ENCODE measurements at places on chromosomes 16 and 17.
A peak's percentile ranks its signal among the peaks of the same experiment; 100 is the strongest.

DNA sequence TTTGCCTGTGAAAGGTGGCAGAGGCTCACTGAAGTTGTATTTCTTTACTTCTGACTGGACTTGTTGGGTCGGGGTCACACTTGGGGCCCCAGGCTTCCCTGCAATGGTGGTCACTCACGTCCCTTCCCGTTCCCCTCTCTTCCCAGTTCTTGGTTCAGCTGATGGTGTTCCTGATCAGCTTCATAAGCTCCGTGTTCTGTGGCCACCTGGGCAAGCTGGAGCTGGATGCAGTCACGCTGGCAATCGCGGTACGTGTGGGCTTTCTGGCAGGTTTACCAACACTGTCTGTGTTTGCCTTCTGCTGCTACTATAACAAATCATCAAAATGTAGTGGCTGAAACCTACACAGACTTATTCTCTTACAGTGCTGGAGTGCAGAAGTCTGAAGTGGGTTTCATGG, 8.6 kb downstream of the SLC47A1 start:
- DNase-seq = no peak

DNA sequence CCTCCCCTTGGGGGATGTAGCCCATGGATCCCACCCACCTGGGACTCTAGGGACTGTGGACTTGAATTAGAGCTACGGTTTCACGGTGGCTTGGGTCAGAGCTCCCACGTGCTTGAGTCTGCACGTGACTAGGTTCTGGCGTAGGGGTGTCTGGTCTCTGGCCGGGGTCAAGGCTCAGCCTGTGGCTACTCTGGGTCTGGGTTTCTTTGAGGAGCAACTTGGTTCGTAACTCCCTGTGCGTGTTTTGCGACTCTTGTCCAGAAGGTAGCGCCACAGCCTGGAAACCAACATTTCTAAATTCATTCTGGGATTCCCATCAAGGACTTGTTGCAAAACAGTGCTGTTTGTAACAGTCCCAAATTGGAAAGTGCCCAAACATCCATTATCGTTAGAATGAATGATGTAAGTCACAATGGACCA, 470 bp upstream of the GGT6 start:
- DNase-seq = no peak

GRCh38 chr17:3639981-3640596, 3.5 kb downstream of the CTNS start:
- DNase-seq = no peak

DNA sequence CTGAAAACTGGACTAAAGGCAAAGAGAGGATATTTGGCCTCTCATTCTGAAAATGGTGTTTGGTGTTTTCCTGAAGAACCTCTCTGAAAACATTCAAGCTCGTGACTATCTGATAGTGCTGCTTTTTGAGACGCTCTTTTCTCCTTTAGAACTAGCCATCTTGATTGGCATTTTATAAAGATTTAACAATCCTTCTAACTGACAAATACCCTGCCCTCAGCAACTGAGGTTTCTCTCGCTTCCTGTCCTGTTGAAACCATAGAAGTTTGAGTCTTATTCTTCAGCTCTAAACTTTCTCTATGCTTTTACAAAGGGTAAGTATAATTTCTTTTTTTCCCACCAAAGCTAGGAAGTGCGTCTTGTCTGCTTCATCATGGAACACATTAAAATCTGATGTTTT, 13.3 kb downstream of the CNEP1R1 start:
- no peak for DNase-seq

DNA sequence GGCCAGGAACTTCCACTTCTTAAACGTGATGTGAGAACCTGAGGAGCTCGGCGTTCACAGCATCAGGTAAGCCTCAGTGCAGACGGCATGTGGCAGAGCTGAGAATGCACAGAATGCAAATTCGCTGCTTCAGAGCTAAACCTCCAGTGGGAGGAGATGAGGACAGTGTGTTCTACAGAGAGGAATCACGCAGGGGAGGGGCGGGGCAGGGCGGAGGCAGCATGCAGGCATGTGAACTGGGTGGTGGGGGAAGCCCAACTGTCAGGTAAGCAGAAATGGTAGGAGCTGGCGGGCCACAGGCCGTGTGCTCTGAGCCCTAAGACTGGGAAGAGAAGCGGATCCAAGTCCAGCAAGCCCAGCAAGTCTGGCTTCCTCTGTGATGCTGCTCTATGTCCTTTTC, 94.7 kb downstream of the ZNF778 start:
- DNase-seq = no peak

GRCh38 chr16:21164521-21165168, 6.2 kb downstream of the LDAF1 start:
- no peak for DNase-seq

DNA sequence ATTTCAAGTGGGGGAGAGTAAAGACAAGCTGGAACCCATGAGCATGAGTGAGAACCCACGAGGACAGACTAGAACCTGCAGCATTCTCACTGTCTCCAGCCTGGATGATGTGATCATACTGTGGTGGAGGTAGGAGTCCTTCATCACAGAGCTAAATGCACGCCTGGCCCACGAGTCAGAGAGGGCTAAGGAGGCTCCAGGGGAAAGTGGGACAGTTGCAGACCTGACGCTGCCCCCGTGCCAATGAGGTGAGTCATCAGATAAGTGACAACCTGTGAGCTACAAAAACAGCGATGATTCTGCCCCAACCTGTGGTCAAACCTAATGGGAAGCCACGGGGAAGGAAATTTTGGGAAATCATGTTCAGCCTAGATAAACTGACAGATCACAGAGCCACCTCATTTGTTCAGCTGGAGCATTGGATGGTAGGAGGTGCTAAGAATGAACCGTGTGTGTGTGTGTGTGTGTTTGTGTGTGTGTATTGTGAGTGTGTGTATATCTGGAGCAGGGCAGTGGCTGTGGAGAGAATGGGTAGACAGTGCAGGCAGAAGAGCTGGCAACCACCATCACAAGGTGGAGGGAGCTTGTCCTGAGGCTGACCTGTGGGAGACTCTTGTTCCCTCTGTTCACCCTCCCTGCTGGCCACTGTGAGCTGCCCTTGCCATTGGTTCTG, 131.8 kb downstream of the UTP18 start:
- no peak for DNase-seq

- DNase-seq = no peak
These were observed 92.4 kb downstream of the CBLN1 start for GRCh38 chr16:49189286-49189685.

- DNase-seq = peak; percentile 41
These were observed 1.2 kb downstream of the TRIM65 start for GRCh38 chr17:75895370-75896155.

DNA sequence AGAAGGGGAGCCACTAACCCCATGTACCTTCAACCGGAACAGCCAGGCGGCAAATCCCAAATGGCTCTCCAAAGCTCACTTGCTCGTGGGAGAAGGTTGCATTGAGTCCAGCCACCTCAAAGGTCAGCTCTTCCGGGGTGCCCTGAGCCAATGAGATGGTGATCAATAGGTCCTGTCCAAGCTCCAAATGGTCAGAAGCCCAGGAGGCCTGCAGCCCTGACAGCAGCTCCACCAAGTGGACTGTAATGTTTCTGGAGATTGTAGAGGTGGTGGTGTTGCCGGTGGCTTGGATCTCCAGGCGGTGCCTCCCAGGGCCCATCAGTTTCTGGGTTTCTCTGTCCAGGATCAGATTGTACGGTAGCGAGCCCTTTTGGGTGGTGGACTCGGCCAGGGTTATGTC, 39.9 kb upstream of the BCO1 start:
- DNase-seq = no peak

GRCh38 chr17:81165246-81166032, at the start of gene PVALEF:
TSS of gene PVALEF (plus strand) at chr17:81165507. CDS start at chr17:81181227, 15,720 bp downstream.
- DNase-seq = peak; percentile 80

DNA sequence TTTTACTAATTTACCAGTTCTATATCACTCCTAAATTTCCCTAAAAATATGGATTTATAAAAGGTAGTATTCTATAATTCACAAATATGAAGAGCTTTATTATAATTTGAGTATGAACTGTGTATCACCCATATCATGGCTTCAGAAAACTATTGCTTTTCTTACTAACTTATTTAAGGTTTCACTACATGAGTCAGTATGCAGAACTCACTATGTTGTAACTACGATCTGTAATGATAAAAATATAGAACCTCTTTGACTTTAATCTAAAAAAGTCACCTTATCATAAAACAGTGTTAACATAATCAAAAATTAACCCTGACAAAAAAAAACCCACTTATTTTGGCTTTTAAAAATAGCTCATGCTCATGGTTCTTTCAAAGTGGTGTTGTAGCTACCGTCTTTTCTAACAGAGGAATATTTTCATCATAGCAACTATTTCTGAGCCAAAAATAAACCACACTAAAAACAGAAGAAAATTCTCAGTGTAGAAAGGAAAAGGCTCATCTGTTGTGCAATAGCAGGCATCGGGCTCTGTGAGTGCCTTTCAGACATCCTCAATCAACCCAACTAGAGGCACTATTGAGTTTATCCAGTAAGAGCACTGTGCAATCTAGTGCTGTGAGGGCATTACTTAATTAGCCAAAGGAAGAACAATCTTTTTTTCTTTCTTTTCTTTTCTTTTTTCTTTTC, 42.1 kb downstream of the ITGAM start:
- no peak for DNase-seq

All from right kidney (tissue), 9 donors.